ENCODE measurements at places on chromosomes 6 and 20. TPM values are rescaled to one million over a fixed set of nuclear protein-coding genes. Genes with fewer than 3 reads are reported as not detected.

- DNase-seq = no peak
These were observed 7.8 kb upstream of the APMAP start for GRCh38 chr20:25000268-25000801.

DNA sequence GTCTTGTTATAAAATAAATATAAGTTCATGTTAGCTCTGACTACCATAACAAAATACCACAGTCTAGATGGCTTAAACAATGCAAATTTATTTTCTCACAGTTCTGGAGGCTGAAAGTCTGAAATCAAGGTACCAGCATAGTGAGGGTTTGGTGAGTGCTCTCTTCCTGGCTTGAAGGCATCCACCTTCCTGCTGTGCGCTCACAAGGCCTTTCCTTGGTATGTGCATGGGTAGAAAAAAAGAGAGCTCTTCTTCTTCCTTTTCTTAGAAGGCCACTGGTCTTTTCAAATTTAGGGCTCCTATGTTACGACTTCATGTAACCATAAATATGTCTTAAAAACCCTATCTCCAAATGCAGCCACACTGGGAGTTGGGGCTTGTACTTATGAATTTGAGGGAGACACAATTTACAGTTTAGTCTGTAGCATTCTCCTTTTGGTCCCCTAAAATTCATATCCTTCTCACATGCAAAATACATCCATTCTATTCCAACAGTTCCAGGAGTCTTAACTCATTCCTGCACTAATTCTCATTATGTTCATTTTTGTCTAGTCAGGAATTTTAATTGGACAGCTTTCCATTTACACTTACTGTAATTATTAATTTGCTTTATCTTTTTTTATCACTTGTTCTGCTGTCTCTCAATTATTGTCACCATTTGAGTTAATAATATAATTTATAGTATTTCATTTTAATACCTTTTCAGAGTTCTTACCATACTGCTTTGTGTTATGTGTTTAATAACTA lies 381.9 kb upstream of the EPHA7 start:
- DNase-seq = no peak

DNA sequence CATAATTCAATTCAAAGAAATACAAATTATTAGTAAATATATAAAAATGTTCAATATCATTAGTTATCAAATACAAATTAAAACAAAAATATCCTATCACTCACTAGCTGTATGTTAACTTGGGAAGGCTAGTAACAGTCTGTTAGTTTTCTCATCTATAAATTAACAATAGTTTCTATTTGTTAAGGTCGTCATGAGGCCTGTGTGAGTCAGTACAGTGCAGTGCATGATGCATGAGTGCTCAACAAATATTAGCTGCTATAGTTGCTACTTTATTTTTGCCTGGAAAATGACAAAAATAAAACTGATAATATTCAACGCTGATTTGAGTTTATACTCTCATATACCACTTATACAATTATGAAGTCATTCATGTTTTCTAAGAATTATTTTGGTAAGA lies 401.6 kb upstream of the RUNX2 start:
- no peak for DNase-seq

GRCh38 chr6:134447883-134448387 lies 130.0 kb upstream of the SGK1 start:
- DNase-seq = no peak

GRCh38 chr20:61588411-61589385 lies 336.6 kb downstream of the CDH4 start:
- no peak for DNase-seq

DNA sequence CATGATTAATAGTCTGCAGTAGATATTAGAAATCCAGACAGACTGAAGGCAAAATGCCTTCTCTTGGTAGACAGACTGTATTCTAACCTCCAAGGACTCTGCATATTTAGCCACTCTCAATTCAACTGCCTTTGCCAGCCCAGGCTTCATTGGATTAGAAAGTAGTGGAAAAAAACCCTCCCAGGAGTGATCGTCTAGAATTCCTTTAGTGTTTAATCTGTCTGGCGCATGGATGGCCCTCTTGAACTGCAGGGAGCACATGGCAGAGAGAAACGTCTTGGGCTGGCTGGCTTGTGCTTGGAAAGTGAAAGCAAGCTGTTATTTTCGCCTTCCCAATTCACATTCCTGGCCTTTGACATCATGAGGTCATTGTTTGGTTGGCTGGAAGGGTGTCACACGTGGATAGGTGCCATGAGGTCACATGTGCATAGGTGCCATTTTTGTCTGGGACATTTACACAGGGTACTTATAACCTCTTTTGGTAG lies 30.9 kb upstream of the NEDD9 start:
- DNase-seq = peak; percentile 26

GRCh38 chr6:14807971-14808370 lies 437.9 kb upstream of the JARID2 start:
- no peak for DNase-seq

DNA sequence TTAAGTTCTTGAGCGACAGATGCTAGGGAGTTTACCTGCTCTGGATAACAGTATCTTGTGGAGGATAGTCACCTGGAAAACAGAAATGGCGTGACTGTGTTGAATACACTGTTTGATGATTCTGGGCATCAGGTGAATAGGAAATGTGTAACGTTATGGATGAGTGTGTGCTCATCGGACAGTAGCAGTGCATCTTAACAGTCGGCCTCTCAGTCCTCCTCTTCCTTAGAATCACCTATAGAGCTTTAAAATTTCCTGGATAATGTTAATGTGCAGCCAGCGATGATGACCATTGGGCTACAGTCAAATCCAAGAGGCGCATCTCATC lies 217.7 kb downstream of the OR2B2 start:
- DNase-seq = no peak

- DNase-seq = no peak
These were observed 19.7 kb upstream of the SYNJ2 start for GRCh38 chr6:157961832-157962575.

DNA sequence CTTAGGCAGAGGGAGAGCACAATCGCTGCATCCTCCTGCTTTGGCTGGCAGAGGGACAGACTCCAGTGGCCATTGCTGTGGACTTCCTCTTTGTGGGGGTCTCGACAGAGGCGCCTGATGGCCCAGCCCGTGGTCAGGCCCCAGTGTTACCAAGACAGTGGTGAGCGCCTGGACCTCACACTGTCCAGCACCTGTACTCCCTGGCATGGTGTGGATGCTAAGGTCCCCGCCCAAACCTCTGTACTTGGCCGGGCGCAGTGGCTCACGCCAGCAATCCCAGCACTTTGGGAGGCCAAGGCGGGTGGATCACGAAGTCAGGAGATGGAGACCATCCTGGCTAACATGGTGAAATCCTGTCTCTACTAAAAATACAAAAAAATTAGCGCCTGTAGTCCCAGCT lies 2.3 kb upstream of the NTSR1 start:
- no peak for DNase-seq

DNA sequence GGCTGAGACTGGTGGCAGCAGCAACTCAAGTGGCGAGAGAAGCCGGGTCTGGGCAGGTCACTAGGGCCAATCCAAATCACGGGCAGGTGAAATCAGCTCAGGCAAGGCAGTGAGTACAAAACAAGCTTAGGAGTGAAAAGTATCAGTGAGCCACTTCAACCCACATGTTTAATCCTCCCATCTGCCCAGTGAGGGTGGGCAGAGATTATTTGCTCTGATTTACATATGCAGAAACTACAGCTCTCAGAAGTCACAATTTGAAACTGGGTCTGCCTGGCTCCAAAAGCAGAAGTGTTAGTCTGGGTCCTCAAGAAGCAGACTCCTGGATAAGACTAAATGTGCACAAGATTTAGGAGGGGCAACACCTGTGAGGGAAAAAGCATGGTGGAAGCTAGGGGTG lies 173.7 kb upstream of the LRFN2 start:
- DNase-seq = no peak

DNA sequence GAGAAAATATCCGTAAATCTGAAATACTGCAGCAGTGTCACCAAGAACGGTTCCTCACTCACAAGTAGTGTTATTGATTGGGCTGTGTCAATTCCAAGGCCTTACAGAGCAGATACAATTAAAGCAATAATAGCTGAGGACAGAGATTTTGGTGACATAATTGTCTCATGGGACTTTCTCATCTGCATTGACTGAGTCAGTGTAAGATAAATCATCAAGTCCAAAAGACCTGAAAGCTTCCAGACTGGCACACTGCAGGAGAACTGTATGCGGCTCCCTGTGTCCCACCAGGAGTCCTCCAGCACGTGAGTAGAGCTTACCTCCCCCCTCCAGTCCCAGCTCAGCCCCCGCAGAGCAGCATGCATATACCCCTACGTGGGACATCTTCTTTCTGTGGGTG lies 655.2 kb upstream of the ARID1B start:
- no peak for DNase-seq

- DNase-seq = peak; percentile 65
These were observed 65.8 kb upstream of the ARMC2 start for GRCh38 chr6:108782179-108783041.

DNA sequence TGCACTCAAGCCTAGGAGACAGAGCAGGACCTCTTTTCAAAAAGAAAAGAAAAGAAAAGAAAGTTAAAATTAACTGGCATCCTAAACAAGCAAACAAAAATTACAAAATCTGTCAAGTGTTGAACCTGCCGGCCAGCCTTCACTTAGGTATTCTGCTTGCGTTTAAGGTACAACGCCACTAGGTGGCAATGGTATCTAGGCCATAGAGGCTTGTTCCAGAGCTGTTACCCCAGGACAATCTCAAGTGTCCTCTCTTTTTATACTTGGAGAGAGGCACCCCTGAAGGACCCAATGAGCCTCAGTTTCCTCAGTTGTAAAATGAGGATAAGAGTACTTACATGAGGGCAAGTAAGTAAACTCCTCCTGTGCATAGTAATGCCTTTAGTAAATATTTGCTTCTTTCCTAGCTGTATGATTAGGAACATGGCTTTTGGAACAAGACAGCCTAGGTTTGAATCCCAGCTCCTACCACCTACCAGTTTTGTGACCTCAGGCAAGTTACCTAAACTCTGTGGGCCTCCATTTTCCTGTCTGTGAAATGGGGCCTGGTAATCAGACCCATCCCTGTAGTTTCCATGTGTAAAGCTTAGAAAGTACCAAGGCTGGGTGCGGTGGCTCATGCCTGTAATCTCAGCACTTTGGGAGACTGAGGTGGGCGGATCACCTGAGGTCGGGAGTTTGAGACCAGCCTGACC lies 5.8 kb upstream of the PACSIN1 start:
- DNase-seq = peak; percentile 45

GRCh38 chr6:48426636-48427035 lies 315.6 kb upstream of the PTCHD4 start:
- no peak for DNase-seq

DNA sequence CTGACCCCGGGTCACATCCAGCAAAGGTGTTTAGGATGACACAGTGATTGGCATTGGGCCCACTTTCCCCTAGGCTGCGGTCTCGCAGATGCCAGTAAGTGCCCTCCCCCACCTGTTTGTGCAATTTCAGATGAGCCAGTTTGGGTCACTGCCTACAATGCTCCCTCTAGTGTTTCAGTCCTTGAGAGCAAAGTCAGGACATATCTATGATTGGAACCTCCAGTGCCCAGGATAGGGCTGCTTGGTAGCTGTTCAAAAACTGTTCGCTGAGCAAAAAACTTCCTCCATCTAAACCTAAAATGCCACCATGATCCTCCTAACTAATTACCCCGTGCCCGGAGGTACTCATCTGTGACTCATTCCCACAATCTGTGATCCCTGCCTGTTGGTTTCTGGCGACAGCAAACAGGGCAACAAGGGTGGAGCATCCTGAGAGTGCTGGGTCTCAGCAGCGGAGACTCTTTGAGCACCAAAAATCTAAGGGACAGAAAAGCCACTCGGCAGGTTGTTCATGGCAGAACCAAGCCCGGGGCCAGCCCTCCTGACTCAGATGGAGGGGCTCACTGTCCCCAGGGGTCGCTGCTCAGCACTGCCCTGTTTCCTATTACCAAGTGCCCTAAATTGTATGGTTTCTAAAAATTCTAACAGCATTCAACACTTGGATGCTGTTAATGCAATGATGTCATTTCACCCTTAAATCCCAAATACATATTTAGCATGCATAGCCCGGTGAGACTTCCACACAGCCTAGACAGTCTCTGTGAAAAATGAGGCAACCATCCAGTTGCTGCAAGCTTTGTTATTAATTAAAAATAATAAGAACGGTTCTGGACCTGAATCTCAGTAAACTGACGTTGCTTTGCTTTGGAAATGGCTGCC lies 5.0 kb downstream of the VSX1 start:
- peak; percentile 47 for DNase-seq

DNA sequence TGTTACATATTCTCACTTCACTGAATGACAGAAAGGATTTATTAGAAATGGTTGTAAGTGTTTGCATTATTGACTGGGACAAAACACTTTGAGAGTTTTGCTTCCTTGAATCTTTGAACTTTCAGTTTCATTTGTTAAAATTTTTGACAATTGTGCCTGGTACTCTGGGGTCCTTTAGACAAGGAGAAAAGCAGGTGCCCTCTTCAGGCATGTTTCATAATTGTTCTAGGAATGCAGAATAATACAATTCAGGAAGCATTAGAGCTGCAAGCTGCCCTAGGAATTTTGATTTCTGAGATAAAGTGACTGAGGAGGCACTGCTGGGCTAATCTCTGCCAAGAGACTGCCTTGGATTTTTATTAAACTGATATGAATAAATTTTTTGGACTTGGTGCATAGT lies 49.7 kb downstream of the TOP1 start:
- DNase-seq = peak; percentile 30

GRCh38 chr6:45886776-45887175 lies 128.9 kb downstream of the CLIC5 start:
- no peak for DNase-seq

- DNase-seq = no peak
These were observed 201.0 kb downstream of the PRL start for GRCh38 chr6:22095836-22096235.

- no peak for DNase-seq
These were observed 37.8 kb downstream of the MCUR1 start for GRCh38 chr6:13776602-13777001.

GRCh38 chr6:291697-292505 lies at the start of gene DUSP22:
DUSP22 (plus strand) TSS chr6:292487; CDS start chr6:292540, 53 bp downstream.
- DNase-seq = peak; percentile 76

GRCh38 chr6:2804516-2804915 lies 37.1 kb downstream of the SERPINB1 start:
- no peak for DNase-seq

GRCh38 chr6:6007366-6008088 lies 802 bp upstream of the NRN1 start:
- no peak for DNase-seq

GRCh38 chr20:44057698-44058675 lies 129.0 kb downstream of the JPH2 start:
- no peak for DNase-seq

SNTA1 gene
- total RNA-seq = 10.4 TPM

NKX2-2 gene
- total RNA-seq = not detected

FOXQ1 gene
- total RNA-seq = 78.5 TPM

FOXC1 gene
- total RNA-seq = 94.3 TPM

USP49 gene
- total RNA-seq = 3.1 TPM

C20orf202 gene
- 0.05 TPM for total RNA-seq

B3GALT4 gene
- 1.8 TPM for total RNA-seq

PRL gene
- total RNA-seq = not detected

PROKR2 gene
- not detected for total RNA-seq

HNF4A gene
- total RNA-seq = not detected
